Activated naive CD8-positive, alpha-beta T cell treated with anti-CD3 and anti-CD28 coated beads, Interleukin-2, amount 10 ng/mL, durations not matched to agents 7 days and 5 days (primary cell): ENCODE measurements at places on chromosomes 5 and 9. TPM values are rescaled to one million over a fixed set of nuclear protein-coding genes. Genes with fewer than 3 reads are reported as not detected.

Gene QRFP
- not detected for total RNA-seq

- H3K4me1 ChIP-seq, result peaks cover 15% of the 10 kb centered on the region
- H3K36me3 ChIP-seq, result no peaks in the 10 kb centered on the region
- no peak overlapping the region for H3K4me3 ChIP-seq
These were observed 15.1 kb downstream of the PHF2 start for GRCh38 chr9:93591301-93592007.

- H3K27ac ChIP-seq, result no peak overlapping the region
- DNase-seq, result no peak
- no peaks in the 10 kb centered on the region for H3K4me1 ChIP-seq
- H3K36me3 ChIP-seq, result no peaks in the 10 kb centered on the region
- H3K4me3 ChIP-seq, result no peak overlapping the region
These were observed 433.8 kb upstream of the CDH9 start for GRCh38 chr5:27472000-27472763.

GRCh38 chr9:109821711-109822110 is 41.7 kb downstream of the PALM2AKAP2 start:
- H3K36me3 ChIP-seq, result no peaks in the 10 kb centered on the region
- no peak for DNase-seq
- H3K4me3 ChIP-seq, result no peak overlapping the region
- H3K4me1 ChIP-seq, result no peaks in the 10 kb centered on the region
- no peak overlapping the region for H3K27ac ChIP-seq

DNA sequence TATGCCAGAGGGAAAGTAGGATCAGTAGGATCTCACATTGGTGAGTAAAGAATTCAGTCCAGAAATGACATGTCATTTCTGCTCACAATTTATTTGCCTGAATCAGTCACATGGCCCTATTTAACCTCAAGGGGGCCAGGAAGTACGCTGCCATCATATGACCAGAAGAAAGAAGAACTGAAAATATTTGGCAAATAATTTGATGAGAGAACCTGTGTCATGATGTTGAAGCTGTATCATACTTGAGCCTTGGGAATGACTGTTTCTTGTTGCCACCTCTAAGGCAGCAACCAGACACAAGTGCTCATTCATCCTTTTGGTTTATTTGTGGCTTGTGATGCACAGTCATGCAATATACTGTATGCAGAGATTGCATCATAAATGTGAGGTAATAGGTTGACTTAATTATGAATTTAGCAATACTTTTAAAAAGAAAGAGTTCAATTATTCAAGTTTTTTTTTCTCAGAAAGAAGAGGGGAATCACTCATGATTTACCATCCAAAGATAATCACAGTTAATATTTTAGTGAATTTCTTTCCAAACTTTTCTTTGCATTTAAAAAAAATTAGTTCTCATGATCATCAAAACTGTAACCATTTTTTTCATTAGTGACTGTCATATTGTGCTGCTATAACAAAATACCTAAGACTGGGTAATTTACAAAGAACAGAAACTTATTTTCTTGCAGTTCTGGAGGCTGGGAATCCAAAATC is 8.2 kb upstream of the ZFYVE16 start:
- H3K4me1 ChIP-seq, result peaks cover 7% of the 10 kb centered on the region
- H3K36me3 ChIP-seq, result no peaks in the 10 kb centered on the region
- peaks cover 7% of the 10 kb centered on the region for H3K27me3 ChIP-seq
- H3K27ac ChIP-seq, result no peak overlapping the region
- DNase-seq, result no peak
- no peak overlapping the region for H3K4me3 ChIP-seq

GRCh38 chr5:61347080-61347479 is 15.0 kb downstream of the ZSWIM6 start:
- H3K4me1 ChIP-seq, result peaks cover 2% of the 10 kb centered on the region
- no peak overlapping the region for H3K27ac ChIP-seq
- no peak overlapping the region for H3K4me3 ChIP-seq
- peaks cover 3% of the 10 kb centered on the region for H3K27me3 ChIP-seq
- peaks cover 1% of the 10 kb centered on the region for H3K36me3 ChIP-seq

Gene SPAAR
- total RNA-seq, result not detected

Gene GCNT4
- total RNA-seq, result 5.3 TPM

GRCh38 chr9:124781967-124782660 is 5.2 kb downstream of the OLFML2A start:
- no peaks in the 10 kb centered on the region for H3K4me1 ChIP-seq
- H3K27me3 ChIP-seq, result peaks cover 18% of the 10 kb centered on the region
- peak; percentile 19 for DNase-seq
- no peak overlapping the region for H3K4me3 ChIP-seq
- H3K27ac ChIP-seq, result no peak overlapping the region

- DNase-seq, result no peak
- no peak overlapping the region for H3K4me3 ChIP-seq
- no peak overlapping the region for H3K27ac ChIP-seq
These were observed 470.7 kb downstream of the CDK5RAP2 start for GRCh38 chr9:120109242-120109641.

Gene UBE2QL1
- total RNA-seq, result not detected

DNA sequence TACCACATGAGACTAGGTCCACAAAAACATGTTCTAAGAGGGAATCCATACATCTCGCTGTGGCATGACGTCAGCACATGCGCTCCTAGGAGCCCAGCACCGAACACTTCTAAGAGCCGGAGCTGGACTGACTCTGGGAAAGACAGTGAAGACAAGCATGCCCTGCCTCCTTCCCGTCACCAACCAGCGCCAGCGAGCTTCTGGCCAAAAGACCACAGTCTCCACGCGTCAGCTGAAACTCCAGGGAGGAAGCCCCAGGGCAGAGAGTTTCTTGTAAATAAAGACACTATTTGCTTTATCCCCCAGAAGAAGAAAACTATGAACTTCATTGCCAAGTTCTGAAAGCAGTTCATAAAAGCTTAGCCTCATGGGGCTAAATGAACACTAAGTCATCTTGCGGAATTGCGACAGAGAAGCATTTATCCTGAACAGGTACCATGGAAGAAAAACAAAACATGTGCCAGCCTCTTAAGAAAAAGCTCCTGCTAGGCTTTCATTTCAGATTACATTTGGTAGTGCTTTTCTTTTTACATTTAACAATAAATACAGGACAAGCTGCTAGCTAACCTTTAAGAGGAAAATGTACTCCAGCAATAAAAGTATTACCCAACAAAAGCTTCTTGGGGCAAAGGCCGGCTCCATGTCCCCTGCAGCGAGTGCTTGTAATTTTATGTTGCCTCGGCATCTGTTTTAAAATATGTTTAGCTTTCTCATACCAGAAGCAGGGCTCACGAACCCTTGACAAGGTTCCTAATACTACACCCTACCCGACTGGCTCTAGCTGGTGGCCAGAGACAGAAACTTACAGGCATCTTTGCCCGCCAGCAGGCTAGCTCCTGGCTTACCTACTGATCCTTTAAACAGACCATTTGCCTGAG is 96.5 kb downstream of the PRRT1B start:
- H3K36me3 ChIP-seq, result peaks cover 7% of the 10 kb centered on the region
- H3K27ac ChIP-seq, result peak overlapping the region; percentile 57

Gene IQGAP2
- 74.9 TPM for total RNA-seq

Gene PRLR
- total RNA-seq, result not detected

Gene ORM2
- not detected for total RNA-seq

DNA sequence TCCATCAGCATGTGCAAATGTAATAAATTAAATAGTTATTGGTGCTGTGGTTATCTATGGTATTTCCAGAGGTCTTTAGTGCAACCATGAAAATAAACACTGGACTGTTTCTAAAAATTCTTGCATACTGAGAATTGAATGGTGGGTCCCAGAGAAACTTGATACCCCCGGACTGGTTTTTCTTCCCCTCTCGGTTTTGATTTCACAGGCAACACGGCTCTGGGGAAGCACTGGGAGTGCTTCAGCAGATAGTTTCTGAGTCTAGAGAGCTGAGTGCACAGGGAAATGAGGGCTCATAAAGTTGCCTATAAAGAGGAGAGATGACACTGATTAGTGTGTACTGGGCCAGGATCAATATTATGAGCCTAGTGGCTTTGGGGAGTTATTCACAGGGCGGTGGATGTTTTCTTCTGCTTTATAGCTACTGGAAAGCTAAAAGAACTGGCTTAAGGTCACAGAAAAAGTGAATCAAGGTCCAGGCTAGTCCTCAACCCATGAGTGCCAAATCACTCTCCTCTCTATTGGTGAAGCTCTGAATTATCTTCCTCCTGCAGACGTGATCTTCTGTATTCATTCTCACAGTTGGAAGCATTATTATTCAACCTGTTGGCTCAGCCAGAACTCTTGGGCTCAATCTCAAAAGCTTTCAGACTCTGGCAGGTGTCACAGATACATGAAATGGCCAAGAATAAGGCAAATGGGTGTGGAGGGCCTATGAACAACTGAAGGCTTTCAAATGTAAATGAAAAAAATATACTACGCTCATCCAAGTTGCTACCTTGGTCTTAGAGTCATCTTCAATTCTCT is 170.2 kb upstream of the HMHB1 start:
- H3K4me3 ChIP-seq, result no peak overlapping the region
- no peak for DNase-seq
- H3K27me3 ChIP-seq, result no peaks in the 10 kb centered on the region
- no peaks in the 10 kb centered on the region for H3K36me3 ChIP-seq

DNA sequence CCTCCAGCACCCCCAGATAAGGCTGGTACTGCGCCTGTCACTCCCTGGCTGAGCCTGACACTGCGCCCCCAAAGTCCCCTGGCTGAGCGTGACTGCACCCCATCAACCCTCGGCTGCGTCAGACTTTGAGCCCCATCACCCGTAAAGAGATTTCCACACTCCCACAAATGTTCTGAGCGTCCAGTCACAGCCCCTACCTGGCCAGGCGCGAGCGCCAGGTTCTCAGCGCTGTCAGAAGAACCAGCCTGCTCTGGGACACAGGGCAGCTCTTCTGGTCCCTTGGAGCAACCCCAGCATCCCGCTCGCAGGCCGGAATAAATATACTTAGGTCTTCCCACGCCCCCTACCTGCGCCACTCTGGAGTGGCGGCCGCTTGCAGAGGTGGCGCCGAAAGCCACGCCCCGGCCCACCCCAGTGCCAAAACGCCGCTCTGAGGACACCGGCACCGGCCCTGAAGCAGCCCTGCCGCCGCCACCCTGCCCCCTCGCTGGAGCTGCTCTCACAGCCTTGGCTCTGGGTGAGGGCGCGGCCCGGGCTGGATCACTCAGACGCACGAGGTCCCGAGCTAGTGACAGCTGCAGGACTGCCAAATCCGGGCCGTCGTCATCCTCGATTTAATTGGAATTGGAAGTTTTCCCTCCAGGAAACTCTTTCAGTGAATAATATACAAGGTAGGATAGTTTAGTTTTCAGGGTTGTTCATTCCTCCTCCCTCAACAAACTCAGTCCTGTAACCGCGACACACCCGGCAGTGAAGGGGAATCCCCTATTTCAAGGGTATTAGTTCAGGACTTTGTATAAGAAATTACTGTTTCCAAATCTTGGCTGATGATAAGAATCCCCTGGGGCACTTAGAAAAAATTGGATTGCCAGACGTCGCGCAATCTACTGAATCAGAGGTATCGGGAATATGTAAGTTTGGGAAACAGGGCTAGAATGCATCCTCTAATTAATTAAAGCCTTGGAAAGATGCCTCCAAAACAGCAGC is 1.2 kb upstream of the CEMIP2 start:
- H3K4me3 ChIP-seq, result peak overlapping the region; percentile 93
- H3K27me3 ChIP-seq, result no peaks in the 10 kb centered on the region
- DNase-seq, result peak; percentile 81
- H3K36me3 ChIP-seq, result peaks cover 9% of the 10 kb centered on the region
- H3K4me1 ChIP-seq, result peaks cover 28% of the 10 kb centered on the region

- no peak overlapping the region for H3K4me3 ChIP-seq
- no peaks in the 10 kb centered on the region for H3K27me3 ChIP-seq
- DNase-seq, result no peak
- H3K4me1 ChIP-seq, result peaks cover 2% of the 10 kb centered on the region
- H3K36me3 ChIP-seq, result peaks cover 72% of the 10 kb centered on the region
These were observed 155.6 kb downstream of the SMARCA2 start for GRCh38 chr9:2170722-2171121.
